ENCODE measurements at places on chromosomes 16 and 17.
A peak's percentile ranks its signal among the peaks of the same experiment; 100 is the strongest.

DNA sequence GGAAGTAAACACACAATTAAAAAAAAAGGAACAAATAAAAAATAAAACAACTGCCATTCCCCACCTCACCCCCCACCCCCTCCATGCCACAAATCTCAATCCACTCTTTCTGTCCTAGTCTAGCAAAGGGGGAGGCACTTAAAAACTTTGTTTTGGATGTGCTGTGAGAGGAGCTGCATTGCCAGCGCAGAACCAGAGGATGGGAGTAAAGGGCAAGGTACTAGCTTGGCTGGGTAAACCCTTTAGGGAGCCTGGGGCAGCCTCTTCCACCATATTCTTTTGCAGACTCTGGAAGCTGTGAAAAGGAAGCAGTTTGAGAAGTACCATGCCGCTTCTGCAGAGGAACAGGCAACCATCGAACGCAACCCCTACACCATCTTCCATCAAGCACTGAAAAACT lies 1.4 kb downstream of the MRPS7 start:
- no peak for DNase-seq

DNA sequence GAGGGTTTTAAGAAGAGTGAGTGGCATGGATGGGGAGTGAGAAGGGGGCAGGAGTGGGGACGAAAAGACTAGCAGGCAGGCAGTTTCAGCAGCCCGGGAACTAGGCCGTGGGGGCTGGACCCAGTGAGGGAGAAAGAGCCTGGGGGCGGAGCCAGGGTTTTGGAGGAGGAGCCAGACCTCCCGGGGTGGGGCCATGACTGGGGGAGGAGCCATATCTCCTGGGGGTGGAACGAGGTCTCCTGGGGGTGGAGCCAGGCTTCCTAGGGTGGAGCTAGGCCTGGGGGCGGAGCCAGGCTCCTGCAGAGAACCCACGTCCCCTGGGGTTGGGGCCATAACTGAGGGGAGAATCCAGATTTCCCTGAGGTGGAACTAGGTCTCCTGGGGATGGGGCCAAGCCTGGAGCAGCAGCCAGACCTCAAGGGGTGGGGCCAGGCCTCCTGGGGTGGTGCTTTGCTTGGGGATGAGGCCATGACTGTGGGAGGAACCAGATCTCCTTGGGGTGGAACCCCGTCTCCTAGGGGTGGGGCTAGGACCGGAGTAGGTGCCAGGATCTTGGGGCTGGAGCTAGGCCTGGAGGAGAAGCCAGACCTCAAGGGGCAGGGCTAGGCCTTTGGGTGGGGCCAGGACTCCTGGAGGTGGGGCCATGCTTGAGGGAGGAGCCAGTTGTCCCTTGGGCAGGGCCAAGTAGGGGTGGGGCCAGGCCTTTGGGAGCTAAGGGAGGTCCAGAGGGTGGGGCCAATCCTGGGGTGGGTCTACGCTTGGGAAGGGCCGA lies 41.7 kb upstream of the JPH3 start:
- DNase-seq = no peak

DNA sequence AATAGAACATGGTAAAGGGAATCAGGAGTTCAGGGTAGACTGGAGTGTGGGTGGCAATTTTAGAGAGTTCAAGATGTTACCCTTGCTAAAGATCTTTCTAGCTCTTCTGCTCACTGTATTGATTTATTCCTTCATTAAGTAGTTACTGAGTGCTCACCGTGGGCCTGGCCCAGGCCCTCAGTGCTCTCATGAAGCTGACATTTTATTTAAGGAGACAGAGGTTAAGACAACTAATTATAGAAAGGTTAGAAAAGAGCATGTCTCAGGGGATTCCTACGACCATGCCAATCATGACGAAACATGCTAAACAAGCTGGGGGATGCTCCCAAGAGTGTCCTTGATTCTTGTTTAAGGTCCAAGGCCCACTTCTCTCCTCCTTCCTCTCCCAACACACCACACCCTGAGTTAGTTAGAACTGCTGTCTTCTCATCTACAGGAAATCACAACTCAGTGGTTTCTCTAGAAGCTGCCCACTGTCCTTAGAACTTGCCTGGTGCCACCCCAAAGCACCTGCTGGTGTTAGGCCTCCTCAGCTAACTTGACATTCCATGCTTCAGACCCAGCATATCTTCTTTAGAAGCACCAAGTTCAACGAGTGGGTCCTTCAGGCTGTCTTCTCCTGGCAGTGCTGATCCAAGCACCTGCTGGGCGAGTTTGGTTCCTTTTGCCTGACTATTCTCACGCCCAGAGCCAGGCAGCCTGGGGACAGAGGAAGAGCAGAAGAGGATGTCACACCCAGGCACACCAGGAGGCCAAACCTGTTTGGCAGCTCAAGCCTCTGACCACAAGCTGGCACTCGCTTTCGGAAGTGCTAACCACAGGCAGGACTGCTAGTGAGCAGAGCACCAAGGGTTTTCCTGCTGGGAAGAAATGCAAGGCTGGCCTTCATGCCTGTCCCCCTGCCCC lies 79.0 kb downstream of the GAS7 start:
- DNase-seq = no peak

DNA sequence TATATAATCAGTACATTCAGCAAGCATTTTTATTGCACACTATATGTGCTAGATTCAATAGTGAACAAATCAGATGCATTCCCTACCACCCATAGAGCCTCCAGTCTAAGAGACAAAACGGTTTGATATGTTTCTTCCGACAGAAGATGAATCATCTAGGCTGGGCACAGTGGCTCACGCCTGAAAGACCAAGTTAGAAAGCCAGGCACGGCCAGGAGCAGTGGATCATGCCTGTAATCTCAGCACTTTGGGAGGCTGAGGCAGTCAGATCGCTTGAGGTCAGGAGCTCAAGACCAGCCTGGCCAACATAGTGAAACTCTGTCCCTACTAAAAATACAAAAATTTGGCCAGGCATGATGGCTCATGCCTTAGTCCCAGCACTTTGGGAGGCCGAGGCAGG lies 18.3 kb upstream of the COPRS start:
- DNase-seq = no peak

DNA sequence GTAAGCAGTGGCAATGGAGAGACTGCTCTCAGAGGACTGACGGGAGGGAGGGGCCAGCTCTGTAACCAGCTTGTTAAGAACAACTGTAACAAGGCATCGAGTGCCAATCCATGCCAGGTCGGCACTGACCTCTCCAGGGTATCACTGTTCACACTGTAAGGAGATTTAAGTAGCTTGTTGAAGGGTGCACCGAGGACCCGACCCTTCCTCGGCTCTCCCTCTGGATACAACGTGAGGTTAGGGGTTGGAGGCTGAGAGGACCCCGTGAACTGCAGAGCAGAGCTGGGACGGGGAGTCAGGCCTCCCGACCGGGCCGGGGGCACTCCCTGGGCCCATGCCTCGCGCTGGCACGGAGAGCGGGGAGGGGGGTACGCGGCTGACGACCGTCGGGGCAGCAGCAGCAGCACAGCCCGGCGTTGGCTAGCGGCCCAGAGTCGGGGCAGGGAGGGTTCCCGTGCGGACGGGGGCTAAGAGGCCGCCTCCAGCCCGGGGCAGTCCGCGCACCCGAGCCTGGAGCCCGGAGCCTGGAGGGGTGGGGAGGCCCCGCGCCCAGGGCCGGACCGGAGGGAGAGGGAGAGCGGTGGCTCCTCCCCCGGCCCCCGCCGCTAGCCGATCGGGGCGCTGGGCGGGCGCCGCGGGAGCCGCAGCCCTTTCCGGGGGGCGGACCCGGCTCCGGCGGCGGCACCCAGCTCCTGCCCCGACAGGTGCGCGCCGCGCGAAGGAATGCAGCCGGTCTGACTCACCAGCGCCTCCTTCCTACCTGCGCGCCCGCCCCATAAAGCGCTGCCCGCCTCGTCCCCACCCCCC lies at the start of gene ITGB4:
TSS of gene ITGB4 (plus strand) at position 804 of the 807 bp plus-strand sequence. CDS start 3,245 bp downstream, outside the sequence.
- peak; percentile 24 for DNase-seq

DNA sequence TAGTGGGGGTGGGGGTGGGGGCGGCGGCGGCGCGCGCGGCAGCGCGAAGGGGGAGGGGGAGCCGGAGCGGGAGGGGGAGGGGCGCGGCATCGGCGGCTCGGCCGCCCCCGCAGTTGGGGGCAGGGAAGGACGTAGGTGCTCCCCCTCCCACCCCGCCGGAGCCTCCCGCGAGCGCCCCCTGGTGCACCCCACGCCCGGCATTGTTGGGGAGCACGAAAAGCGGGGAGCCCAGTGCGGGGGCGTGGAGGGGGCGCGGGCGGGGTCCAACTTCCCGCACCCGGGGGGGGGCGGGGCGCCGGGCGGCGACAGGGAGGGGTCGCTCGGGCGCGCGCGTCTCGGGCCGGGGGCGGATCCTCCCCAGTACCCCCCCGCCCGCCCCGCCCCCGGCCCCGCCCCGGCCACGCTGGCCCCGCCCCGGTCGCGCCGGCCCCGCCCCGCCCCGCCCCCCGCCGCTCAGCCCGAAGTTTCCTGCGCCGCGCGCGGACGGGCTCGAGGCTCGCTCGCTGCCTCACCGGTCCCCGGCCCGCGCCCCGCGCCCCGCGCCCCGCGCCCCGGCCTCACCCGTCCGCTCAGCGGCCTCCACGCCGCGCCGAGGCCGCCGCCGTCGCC lies at the start of gene CACNA1H:
TSS of gene CACNA1H (plus strand) at position 456 of the 609 bp plus-strand sequence. CDS start 632 bp downstream, outside the sequence.
- DNase-seq = peak; percentile 24

DNA sequence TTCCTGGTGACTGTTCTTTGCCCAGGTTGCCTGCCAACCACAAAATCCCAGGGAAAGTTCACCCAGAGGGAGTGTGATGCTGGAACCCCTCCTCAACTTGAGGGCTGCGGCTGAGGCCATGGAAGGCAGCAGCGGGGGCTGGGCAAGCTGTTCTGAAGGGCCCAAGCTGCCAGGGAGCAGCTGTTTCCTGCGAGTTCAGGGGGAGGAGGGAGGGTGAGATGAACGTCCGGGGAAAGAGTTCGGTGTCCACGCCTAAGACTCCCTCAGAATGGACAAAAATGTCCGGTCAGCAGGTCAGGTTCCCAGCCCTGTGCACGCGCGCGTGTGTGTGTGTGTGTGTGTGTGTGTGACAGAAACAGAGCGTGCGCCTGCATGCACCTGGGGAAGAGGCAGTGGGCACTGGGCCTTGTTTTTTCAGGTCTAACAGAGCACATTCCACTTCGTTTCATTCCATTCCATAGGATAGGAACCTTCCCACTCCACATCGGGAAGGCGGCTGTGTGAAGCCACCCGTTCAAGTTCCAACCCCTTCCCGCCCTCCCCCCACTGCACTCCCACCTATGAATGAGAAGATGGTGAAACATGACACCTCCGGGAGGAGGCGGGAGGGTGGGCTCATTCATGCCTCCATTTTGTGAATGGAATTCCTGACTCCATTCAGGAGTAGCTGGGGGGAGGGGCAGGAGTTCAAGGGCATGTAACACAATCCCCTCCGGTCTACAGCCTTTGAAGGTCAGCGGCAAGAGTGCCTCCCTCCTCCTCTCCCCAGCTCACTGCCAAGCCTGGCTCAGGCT lies 15.7 kb downstream of the ETV4 start:
- DNase-seq = no peak

GRCh38 chr17:78325076-78325687 lies 34.7 kb downstream of the SOCS3 start:
- no peak for DNase-seq

DNA sequence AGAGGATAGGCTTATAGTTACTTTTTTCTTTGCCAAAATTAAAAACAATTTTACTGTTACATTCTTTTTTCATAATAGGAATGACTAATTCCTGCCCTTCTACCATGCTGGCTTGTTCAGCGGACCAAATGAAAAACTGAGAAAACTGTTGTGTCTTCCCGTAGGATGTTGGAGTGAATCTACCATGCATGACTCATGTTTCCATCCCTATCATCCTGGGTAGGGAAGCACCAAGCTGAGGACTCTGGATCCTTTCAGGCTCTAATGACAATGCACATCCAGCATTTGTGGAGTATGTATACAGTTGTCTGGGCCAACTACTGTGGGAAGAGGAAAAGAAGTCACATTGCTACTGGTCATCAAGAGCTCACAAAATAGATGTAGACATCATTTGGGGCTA lies 41.1 kb upstream of the DHX8 start:
- DNase-seq = no peak

GRCh38 chr17:64531955-64532371 lies 25.2 kb downstream of the CEP95 start:
- no peak for DNase-seq

DNA sequence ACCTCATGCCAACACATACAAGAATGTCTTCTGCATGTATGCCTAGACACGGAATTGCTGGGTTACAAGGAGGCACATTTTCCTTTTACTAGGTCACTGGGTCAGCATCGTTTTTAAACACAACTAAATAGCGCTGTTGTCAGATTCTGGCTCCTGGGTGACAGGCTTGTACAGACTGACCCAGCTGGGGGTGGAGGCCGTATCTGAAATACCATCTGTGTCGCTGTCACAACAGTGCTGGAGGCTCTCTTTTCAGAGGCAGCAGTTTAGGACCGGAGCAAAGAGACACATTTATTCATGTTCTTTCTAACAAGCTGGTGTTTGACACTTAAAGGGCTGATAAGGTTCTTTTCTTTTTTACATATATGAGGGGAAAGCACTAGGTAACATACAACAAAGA lies 403.0 kb upstream of the ASIC2 start:
- DNase-seq = no peak

- no peak for DNase-seq
Observed at GRCh38 chr17:40310882-40311391, 2.0 kb downstream of the RARA start.

- no peak for DNase-seq
Observed at GRCh38 chr16:67996666-67997065, 2.6 kb downstream of the DPEP2 start.

- DNase-seq = no peak
Observed at GRCh38 chr17:40291281-40291664, 3.6 kb downstream of the CDC6 start.

DNA sequence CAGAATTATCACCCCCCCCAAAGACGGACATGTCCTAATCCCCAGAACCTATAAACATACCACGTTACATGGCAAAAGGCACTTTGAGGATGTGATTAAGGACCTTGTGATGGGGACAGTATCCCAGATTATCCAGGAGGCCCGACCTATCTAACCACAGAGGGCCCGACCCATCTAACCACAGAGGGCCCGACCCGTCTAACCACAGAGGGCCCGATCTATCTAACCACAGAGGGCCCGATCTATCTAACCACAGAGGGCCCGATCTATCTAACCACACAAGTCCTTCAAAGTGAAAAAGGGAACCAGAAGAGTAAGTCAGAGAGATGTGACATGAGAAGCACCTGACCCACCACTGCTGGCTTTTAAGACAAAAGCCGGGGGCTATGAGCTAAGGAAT lies 56.8 kb downstream of the ANKFY1 start:
- no peak for DNase-seq

GRCh38 chr17:51133365-51133764 lies 12.7 kb upstream of the SPAG9 start:
- DNase-seq = no peak

DNA sequence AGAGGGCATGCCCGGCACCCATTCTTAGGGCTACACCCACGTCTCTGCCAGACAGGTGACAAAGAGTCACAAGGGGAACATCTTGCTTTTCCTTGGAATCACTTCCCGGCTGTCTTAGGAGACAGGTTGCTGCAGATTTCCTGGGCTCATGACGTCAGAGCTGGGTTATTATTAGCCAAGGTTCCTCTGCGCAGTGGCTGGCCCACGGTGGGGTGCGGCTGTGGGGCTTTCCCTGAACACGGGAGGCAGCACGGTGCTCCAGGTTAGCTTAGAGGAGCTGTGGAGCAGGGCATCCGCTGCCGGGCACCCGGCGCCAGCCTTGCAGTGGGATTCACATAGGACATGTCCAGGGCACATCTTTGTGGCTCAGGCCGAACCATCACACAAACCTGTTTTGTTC lies 118.0 kb upstream of the PLCG2 start:
- no peak for DNase-seq

GRCh38 chr16:77555126-77555525 lies 120.3 kb upstream of the ADAMTS18 start:
- DNase-seq = no peak
